ENCODE measurements at places on chromosomes 12 and 14.

DNA sequence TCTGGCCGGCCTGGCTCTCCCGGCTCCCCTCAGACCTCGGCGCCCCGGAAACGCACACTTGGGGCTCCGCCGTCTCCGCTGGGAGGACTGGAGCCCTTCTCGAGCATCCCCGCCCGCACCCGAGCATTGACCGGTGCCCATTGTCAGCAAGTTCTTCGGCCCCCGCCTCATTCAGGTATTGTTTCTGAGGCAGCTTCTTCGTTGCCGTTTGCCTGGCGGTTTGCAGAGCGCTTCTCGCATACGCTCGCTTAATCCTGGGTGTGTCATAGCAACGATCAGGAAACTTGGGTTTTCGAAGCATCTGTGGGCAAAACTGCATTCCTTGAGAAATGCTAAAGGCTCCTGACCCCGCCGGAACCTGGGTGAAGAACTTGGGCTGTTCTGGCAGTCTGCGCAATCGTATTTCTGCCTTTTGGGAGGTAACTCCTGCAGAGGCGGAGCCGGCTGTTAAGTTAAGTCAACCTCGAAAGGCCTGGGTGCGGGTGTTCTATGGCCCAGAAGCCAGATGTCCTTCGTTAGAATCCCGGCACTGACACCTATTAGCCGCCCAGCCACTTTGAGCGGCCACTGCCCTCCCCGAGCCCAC, 518 bp downstream of the GSKIP start:
- peak; percentile 32 for DNase-seq

GRCh38 chr14:95313190-95313589, 6.5 kb downstream of the CLMN start:
- DNase-seq, result no peak

DNA sequence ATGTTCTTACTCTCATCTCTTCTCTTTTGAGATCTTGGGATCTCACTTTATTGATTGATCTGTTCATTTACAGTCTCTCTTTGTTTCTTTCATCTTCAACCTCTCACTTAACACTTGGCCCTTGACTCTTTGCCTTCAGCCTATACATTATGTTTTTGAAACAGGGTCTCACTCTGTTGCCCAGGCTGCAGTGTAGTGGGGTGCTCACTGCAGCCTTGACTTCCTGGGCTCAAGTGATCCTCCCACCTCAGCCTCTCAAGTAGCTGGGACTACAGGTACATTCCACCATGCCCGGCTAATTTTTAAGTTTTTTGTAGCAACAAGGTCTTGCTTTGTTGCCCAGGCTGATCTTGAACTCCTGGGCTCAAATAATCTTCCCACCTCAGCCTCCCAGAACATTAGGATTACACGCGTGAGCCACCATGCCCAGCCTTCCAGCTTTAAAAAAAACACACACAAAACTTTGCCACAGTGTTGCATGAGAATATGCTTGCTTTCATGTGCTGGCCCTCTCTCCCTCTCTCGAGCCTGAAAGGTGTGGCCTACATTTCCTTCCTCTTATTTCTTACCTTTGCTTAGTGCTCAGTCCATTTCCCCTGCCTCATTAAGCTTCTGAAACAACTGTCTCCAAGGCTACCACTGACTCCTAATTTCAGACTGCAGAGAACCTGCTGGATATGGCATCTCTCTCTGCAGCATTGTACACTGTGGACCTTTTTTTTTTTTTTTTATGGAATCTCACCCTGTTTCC, 9.9 kb downstream of the DIP2B start:
- DNase-seq, result no peak

DNA sequence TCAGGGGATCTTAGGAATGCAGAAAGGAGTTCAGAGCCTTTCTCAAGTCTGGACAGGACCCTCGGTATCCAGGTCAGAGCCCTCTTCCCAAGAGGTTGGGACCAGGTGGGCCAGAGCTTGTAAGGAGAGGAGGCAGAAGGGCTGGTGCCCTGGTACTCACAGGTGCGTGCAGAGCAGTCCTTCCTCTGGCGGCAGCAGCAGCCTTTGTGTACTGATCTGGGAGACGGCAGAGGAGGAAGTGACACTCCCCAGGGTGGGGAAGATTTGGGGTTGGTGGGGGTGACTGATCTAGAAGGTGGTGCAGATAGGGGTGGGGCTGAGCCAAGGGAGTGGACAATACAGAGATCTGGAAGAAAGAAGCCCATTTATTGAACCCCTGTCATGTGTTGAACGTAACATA, at the start of gene ITGB7:
Gene ITGB7 (minus strand): TSS at position 210 of the 400 bp plus-strand sequence. CDS start 6,808 bp downstream, outside the sequence.
- DNase-seq, result no peak

DNA sequence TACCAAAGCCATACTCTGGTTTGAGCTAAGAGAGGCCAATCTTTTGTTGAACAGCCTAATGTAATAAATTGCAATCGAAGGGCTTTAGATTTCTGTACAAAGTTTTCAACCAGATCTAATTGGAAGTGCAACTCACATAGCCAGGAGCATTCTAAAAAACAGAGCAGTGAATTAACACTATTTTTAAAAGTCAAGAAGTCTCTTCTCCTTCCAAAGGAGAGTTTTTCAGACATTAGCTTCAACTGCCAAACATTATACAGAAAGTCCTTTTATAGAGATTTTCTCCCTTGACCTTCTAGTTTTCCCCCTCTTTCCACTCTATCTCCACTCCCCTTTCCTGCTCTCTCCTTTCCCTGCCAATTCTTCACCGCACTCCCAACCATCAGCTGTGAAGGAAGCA, 259.6 kb downstream of the NOVA1 start:
- no peak for DNase-seq

Data from fibroblast of skin of right biceps (primary cell).